ENCODE measurements at places on chromosomes 3 and 15. TPM values are rescaled to one million over a fixed set of nuclear protein-coding genes. Genes with fewer than 3 reads are reported as not detected.

DNA sequence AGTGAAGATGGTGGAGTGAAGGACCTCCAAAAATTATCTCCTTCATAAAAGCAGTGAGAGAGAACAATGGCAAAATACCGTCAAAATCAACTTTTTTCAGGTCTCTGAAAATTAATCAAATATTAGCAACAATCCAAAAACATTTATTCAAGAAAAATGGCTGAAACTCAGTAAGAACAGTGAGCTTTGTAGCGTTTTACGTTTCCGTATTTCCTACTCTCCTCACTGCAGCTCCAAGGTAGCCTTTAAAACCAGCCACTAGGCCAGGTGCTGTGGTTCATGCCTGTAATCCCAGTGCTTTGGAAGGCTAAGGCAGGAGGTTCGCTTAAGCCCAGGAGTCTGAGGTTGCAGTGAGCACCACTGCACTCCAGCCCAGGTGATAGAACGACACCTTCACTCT lies 38.5 kb downstream of the ATP10A start:
- DNase-seq = no peak

GRCh38 chr15:73922186-73923151 lies 3.8 kb upstream of the LOXL1 start:
- DNase-seq = no peak

- no peak for DNase-seq
These were observed 71.7 kb downstream of the ANKRD28 start for GRCh38 chr3:15726043-15726442.

DNA sequence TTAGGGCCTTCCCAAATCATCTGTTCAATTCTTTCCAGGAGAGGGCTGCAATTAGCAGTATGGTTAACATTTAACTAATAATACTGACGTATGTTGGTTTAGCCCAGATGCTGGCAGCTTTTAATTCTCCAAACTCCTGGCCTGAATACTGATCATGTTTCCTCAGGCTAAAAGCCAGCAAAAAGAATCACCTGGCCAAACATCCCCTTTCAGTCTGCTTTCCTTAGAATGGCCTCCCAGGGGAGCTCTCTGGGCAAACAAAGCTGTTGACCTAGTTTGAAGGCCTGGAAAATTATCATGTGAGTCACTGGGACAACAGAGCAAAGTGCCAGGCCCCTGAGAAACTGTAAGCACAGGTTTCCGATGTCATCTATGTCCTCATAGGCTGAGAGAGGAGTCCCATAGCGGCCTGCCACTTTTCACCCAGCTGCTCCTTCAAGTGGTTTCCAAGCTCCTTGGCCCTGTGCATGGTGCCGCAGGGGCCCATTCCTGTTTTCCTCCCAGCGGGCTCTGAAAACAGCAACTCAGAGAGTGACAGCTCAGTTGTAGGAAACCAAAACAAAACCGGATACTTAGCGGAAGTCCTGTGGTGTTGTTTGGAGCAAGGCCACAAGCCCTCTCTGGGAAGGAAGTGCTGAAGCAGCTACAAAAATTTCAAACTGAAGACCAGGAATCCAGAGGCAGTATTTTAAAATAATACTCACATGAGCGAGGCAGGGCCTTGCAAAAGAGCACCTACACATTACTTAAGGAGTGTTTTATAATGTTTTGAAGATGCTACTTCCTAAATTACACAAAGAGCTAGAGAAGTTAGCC lies 36.5 kb upstream of the RAB11A start:
- peak; percentile 73 for DNase-seq

GRCh38 chr15:74838746-74839525 lies 4.0 kb downstream of the ULK3 start:
- no peak for DNase-seq

DNA sequence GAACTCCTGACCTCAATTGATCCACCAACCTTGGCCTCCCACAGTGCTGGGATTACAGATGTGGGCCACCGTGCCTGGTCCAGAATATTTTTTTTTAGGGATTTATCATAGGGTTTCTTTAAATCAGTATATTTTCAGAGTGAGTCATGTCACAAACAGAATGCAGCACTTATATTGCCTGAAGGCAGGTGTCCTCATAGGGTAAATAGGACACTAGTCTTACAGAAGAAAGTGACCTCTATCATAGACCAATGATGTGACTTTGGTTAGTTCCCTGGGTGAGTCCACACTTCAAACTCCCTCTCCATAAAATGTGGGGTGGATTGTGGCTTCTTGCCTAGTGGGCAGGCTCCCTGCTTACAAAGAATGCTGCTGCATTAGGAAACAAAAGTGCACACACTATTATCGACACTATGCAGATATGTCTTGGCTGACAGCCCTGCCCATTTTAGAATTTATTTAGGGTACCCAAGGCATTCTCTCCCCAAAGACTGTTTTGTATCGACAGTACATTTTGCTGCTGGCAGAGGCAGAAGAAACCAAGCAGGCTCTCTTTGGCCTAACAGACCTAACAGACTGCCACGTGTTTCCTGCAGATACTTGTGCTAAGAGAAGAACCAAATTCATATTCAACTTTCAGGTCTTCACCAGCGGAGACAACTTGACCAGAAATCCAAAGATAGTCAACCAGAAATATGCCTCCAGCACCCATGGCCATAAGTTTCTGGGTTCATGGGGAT lies 125.0 kb downstream of the MOBP start:
- DNase-seq = no peak

- DNase-seq = no peak
These were observed 1.7 kb downstream of the GABRB3 start for GRCh38 chr15:26771168-26771567.

- peak; percentile 55 for DNase-seq
These were observed 29.3 kb downstream of the CCNL1 start for GRCh38 chr3:157130467-157131251.

GOLGA8J gene
- polyA plus RNA-seq = not detected

ACAN gene
- polyA plus RNA-seq = not detected

ANKRD63 gene
- not detected for polyA plus RNA-seq

ABHD2 gene
- polyA plus RNA-seq = 70.6 TPM

TNNC1 gene
- not detected for polyA plus RNA-seq
